Stimulated activated CD8-positive, alpha-beta memory T cell treated with anti-CD3 and anti-CD28 coated beads, Interleukin-15, amount 100 ng/mL, for 1 hour (primary cell): ENCODE measurements at places on chromosomes 1 and 21.

DNA sequence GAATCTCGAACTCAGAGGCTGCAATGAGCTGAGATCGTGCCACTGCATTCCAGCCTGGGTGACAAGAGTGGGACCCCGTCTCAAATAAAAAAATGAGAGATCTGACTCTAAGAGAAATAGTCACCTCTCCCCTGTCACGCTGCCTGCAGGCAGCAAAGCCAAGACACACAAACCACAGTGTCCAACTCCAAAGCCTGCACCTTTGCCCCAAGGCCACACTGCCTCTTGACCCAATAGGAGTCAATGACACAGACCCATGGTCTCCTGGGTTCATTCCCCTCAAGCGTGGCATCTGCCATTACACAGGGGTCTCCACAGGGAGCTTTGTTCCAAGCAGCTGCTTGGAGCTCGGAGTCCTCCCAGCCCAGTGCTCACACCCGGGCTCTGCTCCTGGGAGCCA lies 46.3 kb downstream of the SLC9A1 start:
- DNase-seq: no peak

GRCh38 chr1:46171351-46171750 lies 3.5 kb upstream of the TSPAN1 start:
- no peak for DNase-seq

DNA sequence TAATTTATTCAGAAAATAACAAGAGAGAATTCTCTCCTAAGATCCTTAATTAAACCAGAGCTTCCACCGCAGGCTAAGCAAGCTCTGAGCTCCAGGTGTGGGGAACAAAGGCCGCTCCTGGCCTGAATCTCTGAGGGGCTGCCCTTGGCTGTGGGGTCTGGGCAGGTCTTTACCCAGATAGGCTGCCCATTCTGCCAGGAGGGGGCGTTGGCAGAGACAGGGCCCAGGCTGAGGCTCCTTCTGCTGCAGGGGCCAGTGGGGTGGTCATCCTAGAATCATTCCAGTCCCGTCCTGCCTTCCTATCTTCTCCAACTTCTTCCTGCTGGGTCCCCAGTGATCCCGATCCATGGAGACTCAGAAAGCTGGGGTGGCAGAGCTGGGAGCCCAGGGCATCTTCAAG lies 82.9 kb upstream of the POU3F1 start:
- no peak for DNase-seq

DNA sequence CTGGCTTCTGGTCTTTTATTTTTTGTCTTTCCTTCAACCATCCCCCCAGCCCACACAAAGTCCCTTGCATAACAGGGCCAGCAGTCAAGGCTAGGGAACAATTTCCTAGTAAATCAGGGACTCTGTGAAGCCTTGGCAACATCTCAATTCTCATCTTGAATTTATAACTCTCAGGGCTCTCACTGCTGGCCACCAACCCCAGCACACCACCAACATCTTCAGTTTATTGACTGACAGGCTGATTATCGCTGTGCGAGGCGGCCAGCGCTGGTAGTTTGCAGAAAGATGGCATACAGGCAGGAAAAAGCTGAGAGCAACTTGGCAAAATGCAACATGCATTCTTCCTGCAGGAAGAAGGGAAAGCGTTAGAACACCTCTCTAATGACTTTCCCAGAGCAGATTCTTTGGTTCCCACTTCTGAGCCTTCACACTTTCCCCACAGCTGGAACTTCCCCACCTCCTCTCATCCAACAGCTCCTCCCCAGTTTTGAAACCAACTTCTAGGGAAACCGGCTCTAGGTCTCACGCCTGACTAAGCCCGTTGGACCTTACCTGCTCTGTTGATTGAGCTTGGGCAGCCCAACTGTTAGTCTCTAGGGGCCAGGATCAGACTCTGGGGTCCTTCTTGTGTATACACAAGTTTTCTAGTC lies 26.3 kb upstream of the CSF1 start:
- DNase-seq: no peak

- no peak for DNase-seq
Measured at GRCh38 chr1:92030656-92031107, 897 bp downstream of the EPHX4 start.
